B cell (primary cell): ENCODE measurements at places on chromosomes 3 and 15. TPM values are rescaled to one million over a fixed set of nuclear protein-coding genes. Genes with fewer than 3 reads are reported as not detected.

DNA sequence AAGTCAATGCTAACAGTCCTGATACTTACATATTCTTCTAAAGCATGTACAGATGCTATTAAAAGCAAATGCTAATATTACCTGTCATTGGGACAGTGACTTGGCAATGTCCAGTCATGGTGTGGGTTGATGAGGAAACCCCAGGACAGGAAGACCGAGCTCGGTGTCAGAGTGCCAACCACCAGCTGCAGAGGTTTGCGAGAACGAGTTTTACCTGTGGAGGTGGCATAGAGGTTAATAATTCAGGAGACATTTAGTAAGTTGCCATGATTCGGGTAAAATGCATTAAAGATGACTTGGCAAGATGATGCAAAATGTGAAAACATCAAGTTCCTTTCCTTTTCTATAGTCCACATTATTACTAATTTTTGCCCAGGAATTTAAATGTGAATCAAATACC is 94.5 kb downstream of the ABI3BP start:
- no peak for DNase-seq

DNA sequence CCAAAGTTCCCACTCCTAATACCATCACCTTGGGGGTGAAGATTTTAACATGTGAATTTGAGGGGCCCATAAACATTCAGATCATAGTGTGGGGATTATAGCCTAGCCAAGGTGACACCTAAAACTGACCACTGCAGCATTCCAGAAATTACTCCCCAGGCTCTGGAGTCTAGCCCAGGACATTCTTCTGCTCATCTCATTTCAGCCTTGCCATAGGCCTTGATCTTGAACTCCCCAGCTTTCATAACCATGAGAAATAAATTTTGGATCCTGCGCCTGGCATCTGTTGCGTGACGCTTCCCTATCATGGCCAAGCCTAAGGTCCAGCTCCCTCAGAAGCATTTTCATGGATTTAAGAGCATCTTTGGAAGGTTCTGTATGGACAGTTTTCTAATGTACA is 502.9 kb upstream of the THBS1 start:
- DNase-seq: no peak

DNA sequence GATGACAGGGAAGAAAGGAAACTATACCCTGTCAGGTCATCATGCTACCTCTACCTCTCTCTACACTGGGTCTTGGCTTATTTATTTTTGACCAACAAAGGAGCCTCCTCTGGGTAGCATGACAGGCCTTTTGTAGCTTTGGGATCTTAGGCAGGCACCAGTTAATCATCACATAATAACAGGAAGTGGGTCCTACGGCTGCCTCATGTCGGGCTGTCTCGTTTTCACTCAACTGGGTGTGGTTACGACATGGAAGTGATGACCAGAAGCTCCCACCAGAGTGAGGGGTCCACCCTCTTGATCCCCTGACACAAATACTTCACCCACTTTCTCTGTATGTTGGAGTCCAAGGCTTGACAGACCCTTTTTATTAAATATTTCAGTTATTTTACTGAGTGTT is 105.3 kb downstream of the CD47 start:
- peak; percentile 31 for DNase-seq

FBXO40 gene
- total RNA-seq: not detected in 2 replicates

DNA sequence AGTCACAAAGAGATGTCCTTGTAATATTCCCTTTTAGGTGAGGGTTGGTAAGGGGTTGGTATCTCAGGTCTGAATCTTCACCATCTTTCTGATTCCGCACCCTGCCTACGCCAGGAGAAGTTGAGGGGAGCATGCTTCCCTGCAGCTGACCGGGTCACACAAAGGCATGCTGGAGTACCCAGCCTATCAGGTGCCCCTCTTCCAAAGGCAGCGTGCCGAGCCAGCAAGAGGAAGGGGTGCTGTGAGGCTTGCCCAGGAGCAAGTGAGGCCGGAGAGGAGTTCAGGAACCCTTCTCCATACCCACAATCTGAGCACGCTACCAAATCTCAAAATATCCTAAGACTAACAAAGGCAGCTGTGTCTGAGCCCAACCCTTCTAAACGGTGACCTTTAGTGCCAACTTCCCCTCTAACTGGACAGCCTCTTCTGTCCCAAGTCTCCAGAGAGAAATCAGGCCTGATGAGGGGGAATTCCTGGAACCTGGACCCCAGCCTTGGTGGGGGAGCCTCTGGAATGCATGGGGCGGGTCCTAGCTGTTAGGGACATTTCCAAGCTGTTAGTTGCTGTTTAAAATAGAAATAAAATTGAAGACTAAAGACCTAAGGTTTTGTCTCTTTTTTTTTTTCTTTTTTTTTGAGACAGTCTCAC is 19.8 kb downstream of the TYRO3 start:
- no peak for DNase-seq

DNA sequence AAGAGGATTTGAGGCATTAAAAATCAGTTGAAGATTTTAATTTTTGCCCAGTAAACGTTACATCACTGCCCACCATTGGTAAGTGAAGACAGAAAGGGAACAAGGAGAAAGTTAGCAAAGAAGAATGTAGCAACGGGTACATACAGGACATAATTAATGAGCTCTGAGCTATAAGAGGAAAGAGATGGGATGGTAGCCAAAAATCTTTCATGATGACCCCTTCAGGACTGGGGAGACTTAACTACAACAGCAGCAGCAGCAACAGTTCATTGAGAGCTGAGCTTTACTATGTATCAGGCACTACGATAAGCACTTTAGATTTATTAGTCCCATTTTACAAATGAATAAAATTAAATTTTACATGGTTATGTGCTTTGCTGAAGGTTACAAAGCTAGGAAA is 18.4 kb downstream of the EMC4 start:
- no peak for DNase-seq

SOX2 gene
- not detected in 2 replicates for total RNA-seq

GRCh38 chr3:57961177-57961827 is 46.9 kb upstream of the FLNB start:
- no peak for DNase-seq

- DNase-seq: no peak
These were observed 238.8 kb upstream of the WNT5A start for GRCh38 chr3:55725681-55726500.

DNA sequence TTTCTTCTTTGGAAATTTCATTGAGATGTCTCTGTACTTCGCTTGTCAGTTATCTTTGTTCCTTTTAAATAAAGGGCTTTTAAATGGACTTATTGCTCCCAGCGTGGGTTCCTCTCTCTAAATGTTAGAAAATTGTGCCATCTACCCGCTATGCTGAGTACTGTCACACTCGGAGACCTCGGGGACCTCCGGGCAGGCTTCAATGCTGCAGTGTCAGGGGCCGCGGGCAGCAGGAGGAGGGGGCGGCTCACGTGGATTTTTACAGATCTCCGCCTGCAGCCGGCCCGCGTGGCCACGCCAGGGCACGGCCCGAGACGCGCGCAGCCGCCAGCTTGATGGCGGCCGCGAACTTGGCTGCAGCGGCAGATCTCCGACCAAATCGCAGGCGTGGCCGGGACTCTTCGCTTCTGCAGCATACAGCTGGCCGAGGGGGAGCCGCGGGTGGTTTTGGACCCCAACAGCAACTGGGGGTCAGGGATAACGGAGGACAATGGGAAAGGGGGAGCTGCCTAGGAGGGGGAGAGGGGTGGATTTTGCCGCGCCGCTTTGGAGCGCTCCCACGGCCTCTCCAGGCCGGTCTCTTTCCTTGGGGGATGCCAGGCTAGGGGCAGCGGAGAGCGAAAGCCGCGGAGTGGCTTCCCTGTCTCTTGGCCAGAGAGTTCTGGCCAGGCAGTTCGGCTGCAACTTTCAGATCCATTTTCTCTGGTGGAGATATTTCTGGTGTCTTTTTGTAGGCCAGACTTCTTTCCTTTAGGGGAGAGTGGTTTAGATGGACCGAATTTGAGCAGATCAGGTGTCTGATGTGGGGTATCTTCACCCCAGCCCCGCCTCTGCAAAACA is 15.3 kb downstream of the NR2F2 start:
- DNase-seq: no peak

GRCh38 chr3:141457624-141458236 is 29.1 kb upstream of the RASA2 start:
- DNase-seq: no peak

COMMD2 gene
- 45.1 and 47.8 TPM in 2 replicates for total RNA-seq

DNA sequence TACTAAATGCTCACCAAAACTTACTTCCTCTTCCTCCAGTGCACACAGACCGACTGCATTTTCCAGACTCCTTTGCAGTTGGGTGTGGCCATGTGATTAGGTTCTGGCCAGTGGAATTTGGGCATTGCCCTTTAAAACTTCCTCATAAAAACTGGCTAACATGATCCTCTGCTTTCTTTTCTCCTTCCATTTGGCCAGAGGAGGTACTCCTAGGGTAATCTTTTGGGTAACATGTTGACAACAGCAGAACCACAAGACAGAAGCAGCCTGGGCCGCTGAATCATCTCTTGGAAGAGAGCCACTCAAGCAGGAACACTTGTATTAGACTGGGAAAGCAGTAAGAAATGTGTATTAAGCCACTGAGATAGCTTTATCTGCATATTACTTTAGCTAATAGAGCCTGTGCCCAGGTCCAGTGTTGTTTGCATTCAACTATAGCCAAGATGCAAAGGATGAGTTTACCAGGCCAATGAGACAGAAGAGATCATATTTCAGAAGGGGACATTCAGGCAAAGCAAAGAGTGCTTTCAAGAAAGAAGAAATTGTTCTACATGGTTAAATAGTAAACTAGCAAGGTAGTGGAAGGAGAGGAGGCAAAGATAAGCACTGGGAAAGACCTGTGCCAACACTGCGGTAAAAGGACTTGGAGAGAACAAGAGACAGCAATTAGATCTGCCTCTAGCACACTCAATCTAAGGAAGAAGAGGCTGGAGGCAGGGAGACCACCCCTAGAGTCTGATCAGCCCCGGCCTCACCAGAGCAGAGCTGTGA is 79.8 kb downstream of the PLCH1 start:
- no peak for DNase-seq

DNA sequence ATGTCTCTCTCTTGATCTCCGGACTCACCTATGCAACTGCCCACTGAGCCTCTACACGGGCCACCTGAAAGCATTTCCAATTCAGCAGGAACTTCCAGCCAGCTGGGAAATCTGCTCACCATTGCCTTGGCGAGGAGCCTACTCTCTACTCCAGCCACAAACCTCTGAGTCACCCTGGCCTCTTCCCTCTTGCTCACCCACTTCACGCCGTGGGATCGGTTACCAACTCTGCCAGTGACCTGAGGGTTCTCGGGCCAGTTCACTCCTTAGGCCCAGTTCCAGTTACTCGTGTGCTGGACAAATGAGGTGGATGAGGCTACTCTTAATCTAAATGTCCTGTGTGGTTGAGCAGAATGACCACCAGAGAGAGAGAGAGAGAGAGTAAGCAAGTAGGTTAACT is 70.1 kb downstream of the CEMIP start:
- DNase-seq: no peak

PSMA4 gene
- 94.9 and 95.9 TPM in 2 replicates for total RNA-seq

MOBP gene
- total RNA-seq: not detected in 2 replicates

DNA sequence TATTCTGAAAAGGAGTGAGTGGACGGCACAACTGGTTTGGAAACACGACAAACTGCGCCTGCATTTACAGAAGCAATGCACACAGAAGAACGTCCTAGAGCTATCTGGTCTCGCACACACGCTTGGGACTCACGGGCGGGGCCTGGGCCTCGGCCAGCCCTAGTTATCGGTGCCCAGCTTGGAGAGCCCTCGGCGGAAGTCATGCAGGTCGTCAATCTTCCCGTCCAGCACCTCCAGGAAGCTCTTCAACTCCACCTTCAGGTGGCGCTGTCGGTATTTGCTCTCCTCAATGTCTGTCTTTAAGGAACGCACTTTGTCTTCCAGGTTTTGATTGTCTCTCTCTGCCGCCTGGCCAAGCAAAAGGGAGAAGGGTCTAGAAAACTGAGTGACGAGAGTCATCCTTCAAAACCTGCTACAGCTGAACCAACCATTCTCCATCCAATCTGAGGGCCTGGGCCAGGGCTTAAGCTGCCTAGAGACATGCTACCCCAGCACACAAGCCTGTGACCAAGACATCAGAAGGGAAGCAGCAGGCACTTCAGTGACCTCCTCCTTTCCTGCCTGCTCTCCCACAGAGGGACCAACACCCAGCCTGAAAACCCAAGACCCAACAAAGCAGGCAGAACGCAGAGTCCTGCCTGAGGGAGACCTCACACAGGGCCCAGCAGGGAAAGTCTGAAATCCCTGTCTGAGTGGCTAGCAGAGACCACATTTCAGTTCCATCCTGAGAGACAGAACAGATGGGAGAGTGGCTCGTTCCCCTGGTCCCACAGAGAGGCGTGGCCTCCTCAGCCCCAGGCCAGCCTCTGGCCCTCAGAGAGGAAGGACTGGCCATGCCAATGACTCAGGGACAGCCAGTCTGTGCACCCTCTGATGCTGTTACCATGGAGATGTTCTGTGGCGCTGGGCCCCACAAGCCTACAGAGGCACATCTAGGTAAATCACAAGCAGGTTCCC is 40.4 kb downstream of the WHAMM start:
- DNase-seq: peak; percentile 72

DNA sequence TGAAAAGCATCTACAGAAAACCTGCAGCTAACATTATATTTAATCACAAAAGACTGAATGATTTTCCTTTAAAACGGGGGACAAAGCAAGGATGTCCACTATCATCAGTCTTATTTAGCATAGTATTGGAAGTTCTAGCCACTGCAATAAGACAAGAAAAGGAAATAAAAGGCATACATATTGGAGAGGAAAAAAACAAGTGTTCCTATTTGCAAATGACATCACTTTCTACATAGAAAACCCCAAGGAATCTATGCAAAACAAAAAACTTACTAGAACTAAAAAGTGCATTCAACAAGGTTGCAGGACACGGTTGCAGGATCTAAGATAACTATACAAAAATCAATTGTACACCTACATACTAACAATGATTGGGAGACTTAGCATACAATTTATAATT is 101.6 kb upstream of the MEF2A start:
- no peak for DNase-seq

MESP2 gene
- total RNA-seq: not detected in 2 replicates

- no peak for DNase-seq
These were observed 65.6 kb downstream of the GRIP2 start for GRCh38 chr3:14474363-14475081.

DNA sequence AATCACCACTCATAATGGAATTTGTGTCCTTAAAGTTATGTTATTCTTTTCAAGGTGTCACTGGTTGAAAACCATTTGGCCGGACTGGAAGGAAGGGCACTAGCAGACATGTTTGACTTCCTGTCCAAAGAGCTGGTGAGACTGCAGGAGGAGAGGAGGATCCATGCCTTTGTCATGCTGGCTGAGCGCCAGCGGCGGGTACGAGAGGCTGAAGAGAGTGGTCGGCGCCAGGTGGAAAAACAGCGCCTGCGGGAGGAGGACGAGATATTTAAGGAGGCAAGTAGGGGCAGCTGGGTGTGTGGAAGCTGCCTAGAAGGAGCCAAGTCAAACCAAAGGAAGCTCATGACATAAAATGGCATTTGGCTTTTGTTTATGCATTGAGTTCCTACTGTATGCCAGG is 38.0 kb upstream of the NR1I2 start:
- no peak for DNase-seq

GRCh38 chr3:24810881-24811280 is 316.2 kb upstream of the THRB start:
- no peak for DNase-seq

LPCAT4 gene
- 64.2 and 68.1 TPM in 2 replicates for total RNA-seq

DNA sequence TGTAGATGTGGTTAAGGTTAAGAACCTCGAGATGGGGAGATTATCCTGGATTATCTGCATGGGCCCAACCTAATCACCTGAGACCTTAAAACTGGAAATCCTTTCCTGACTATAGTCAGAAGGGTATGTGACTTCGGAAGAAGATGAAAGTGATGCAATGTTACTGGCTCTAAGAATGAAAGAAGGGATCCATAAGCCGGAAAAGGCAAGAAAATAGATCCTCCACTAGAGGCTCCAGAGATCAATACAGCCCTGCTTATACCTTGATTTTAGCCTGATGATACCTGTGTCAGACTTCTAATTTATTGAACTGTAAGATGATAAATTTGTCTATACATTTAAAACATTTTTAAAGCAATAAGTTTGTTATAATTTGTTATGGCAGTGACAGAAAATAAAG is 21.5 kb upstream of the GASK1A start:
- no peak for DNase-seq
